ENCODE measurements at places on chromosomes 13 and 19.

DNA sequence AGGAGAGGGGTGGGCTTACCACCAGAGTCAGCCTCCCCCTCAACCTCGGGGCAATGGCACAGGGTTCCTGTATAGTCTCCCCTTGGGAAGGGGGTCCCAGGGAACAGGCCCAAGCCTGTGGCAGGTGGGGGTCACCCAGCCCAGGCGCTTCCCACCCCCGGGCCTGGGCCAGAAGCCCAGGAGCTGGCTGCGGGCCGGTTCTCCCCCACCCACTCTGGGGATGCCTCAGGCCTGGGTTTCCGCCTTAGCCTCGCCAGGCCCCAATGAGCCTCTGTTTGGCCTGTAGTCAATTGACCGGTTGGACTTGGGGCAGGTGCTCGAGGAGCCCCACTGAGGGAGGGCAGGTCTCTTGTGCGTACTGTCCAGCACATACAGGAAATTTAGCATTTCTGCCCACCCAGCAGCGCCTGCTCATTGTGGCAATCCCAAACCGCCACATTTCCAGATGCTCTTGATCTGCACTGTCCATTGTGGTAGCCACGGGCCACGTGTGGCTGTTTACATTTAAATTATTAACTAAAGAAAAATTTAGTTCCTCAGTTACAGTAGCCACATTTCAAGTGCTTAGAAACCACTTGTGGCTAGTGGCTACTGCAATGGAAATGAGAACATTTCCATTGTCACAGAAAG lies 9.9 kb downstream of the LYL1 start:
- no peak for DNase-seq

GRCh38 chr13:110808138-110808537 lies 94.6 kb downstream of the ING1 start:
- DNase-seq, result no peak

DNA sequence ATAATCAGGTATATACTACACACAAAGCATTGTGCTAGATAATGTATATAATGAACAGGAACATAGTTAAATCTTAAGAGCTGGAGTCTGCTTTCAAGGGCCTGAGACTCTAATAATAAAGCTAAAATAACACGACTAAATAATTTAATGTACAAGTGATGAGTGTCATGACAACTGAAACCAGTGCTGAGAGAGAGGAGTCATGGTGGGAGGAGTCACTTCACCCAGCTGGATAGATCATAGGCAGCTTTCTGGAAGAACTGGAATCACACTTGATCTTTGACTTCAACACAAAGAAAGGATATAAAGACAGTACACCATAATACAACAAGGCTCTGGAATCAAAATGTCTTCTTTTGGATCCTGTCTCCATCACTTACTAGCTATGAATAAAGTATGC lies 7.1 kb downstream of the RBM26 start:
- DNase-seq, result no peak

DNA sequence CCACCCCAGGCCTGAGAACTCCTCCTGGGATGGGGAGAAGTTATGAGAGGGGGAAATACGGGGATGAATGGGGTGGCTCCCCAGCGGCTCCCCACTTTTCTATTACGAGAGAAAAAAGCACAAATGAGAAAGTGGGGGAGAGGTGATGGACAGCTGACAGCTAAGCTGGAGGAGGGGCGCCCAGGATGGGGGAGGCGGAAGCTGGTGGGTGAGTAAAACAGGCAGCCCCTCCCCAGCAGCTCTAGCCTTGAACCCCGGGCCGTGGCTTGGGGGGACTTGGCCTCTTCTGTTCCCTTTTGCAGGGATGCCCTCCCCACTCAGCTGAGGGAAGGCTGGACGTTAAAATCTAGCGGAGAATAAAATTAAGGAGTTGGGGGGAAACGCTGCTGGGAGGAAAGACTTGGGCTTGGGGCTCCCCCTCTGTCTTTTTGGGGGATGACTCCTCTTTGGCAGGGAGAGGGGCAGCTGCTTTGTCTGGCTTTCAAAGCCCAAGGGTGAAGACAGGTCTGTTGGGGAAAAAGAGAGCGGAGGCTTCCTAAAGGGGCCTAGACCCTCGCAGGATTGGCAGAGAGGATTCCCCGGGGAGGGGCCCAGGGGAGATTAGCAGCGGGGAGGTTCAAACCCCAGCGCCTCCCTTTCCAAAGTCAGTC lies 1.4 kb upstream of the SAMD1 start:
- no peak for DNase-seq

GRCh38 chr13:113825841-113826240 lies 38.0 kb downstream of the GAS6 start:
- DNase-seq, result no peak

DNA sequence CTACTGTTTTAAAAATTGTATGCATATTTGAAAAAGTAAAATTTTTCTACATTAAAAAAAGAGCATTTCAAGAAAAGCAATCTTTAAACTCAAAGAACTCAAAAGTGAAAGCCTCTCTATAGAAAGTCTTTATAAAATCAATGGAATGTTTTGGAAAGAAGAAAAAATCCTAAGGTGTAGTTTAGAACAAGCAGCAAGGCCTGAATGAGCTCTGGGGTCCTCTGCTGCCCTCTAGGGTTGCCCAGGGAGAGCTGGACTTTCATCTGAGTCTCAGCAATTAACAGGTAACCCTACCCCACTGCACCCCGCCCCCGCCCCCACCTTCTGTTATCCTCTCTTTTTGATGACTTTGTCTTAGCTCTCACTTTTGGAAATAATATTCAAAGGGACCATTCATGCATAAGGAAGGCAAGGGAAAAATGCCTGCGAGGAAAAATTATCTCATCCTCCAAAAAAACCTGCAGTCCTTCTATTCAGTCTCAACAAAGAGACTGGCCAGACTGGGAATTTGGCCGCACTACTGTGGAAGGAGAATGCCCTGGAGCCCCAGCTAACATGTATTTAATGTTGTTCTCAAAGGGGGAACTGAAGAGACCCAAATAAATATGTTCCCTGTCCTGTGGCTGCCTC lies 24.1 kb downstream of the SLC25A30 start:
- DNase-seq, result no peak

- DNase-seq, result no peak
Measured at GRCh38 chr19:56866538-56866937, 26.0 kb upstream of the PEG3 start.

GRCh38 chr19:5032101-5032967 lies 63.4 kb downstream of the KDM4B start:
- no peak for DNase-seq

DNA sequence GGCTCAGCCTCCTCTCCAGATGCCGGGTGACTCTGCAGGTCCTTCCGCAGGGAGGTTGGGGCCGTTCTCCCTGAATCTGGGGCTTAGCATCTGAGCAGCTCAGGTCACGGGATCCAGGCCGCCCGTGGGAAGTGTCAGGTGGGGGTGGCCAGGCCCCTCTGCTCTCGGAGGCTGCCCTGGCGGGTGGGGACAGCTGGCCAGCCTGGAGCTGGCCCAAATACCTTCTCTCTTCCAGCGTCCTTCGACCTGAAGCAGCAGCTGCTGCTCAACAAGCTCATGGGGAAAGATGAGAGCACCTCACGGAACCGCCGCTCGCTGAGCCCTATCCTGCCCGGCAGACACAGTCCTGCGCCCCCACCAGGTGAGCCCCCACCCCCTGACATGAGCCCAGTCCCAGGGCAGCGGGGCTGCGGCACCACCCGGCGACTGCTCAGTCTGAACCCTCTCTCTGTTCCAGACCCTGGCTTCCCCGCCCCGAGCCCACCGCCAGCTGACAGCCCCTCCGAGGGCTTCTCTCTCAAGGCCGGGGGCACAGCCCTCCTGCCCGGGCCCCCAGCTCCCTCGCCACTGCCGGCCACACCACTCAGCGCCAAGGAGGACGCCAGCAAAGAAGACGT lies 19.1 kb downstream of the PEX11G start:
- no peak for DNase-seq

DNA sequence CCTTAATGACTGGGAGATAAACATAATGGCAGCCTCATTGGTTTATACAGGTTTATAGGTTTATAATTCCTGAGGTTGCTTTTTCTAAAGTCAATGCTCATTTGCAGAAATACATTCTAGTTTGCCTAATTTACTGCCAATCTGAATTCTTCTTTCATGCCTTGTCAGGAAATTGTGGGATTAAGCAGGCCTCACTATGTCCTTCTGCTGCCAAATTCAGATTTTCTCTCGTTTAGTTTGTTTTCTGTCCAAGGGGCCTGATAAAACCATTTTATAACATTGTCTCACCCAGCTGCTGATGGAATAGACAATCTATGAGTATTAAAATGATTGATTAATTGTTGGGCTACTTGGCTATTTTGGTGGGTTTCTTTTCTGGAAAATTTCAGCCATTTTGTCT lies 42.4 kb upstream of the OBI1 start:
- no peak for DNase-seq

- DNase-seq, result no peak
Measured at GRCh38 chr19:32129141-32129540, 216.3 kb upstream of the ZNF507 start.

Measured in stimulated activated CD4-positive, alpha-beta T cell treated with anti-CD3 and anti-CD28 coated beads, TNF-alpha, amount 100 ng/mL, for 1 hour (primary cell).